ENCODE measurements at places on chromosomes 4 and X.

- DNase-seq: no peak
These were observed 78.9 kb downstream of the NDST3 start for GRCh38 chr4:118113220-118113619.

DNA sequence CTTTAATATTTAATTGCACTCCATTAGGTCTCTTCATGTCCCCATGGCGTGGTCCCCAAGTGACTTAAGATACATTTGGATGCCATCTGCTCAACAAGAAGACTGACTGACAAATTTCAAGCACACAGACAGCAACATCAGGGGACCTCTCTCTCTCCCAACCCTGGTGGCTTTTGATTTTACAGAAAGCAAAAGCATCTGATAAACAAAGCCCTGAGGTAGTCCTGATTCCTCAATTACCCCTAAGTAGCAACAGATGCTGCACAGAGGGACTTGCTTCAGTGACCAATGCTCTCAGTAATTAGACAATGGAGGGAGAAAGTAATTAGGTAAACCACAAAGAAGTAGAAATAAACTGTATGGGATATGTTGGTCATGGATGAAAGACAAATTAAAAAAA lies 426.4 kb downstream of the INPP4B start:
- DNase-seq: no peak

GRCh38 chrX:47568656-47569295 lies 7.8 kb downstream of the ARAF start:
- no peak for DNase-seq

GRCh38 chr4:20075248-20075871 lies 176.3 kb upstream of the SLIT2 start:
- DNase-seq: no peak

DNA sequence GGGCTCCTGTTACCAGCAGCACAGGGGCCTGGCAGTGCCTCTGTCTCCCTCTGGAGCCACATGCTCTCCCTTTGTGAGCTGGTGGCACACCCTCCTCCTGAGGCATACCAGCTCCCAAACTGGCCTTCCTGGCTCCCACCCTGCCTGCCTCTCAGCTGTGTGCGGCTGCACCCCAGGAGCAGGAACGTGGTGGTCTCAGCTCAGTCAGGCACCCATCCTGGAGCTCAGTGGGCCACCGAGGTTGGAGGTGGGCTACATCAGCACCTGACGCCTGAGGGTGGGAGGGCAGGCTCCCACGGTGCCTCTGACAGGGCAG lies 85.9 kb upstream of the NKX1-1 start:
- DNase-seq: no peak

GRCh38 chr4:25253071-25253445 lies 19.2 kb downstream of the PI4K2B start:
- DNase-seq: no peak

GRCh38 chr4:102824398-102824797 lies 3.0 kb downstream of the UBE2D3 start:
- DNase-seq: no peak

- no peak for DNase-seq
These were observed 30.6 kb upstream of the SCML1 start for GRCh38 chrX:17706676-17707075.

DNA sequence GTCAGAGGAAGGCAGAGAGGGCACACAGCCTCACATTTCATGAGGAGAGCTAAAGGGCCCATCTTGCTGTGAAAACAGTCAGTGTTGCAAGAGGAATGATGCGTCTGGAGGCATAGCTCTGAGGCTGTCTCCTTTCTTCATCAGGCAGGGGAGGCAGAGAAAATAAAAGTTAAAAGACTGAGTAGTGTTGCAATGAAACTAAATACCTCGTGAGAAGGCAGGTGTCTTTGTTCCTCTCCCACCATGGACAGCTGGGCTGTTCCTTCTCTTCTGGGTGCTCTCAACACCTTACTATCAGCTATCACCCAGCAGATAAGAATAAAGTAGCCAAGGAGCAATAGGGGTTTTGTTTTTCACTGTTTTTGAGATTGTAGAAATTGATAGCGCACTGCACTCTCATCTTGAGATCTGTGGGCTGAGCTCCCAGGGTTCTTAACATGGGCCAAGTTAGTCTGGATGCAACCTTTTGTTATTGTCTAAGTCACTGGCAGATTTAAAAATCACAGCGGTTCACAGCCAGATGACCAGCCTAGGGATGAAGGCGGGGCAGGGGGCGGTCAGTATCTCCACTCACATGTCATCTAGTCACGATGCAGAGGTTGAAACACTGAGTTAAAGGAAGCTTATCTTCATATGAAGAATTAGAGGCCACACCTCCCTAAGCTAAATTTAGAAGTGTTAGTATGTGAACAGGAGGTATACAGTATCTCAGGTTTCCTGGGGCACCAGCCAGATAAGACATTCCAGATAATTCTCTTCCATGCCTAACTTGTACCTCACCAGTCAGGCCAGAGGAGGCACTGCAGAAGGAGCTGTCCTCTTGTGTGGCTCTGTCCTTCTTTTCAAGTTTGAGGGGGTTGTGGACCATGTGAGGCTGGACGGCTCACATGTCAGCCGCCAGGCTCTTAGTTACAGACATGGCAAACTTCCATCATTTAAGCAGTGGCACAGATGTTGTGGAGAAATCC lies 36.9 kb downstream of the PARM1 start:
- no peak for DNase-seq

DNA sequence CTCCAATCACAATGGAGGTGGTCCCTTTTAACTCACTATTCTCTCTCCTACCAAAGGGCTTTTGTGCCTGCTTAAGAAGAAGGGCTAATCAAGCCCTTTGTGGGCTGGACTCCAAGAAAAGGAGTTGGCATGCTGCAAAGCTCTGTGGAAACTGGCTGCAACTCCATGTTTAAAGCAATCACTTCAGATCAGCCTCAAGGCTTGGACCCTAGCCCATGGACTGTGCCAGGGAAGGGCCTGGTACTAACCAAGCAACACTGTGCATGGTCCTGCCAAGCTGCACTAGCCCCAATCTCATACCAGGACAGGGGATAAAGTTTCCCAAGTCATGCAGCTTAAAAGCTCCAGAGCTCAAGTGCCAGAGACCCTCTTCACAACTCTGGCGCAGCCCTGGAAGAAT lies 86.7 kb downstream of the ATP8A1 start:
- peak; percentile 81 for DNase-seq

- DNase-seq: no peak
These were observed 62.6 kb upstream of the LIMCH1 start for GRCh38 chr4:41475402-41475801.

All from anterior cingulate cortex (tissue), 58 donors.